ENCODE measurements at places on chromosomes 1 and 21.
A peak's percentile ranks its signal among the peaks of the same experiment; 100 is the strongest.

GRCh38 chr21:39353295-39353694, 4.4 kb upstream of the HMGN1 start:
- DNase-seq = no peak

- DNase-seq = no peak
These were observed 128.5 kb downstream of the PROX1 start for GRCh38 chr1:214116258-214116657.

DNA sequence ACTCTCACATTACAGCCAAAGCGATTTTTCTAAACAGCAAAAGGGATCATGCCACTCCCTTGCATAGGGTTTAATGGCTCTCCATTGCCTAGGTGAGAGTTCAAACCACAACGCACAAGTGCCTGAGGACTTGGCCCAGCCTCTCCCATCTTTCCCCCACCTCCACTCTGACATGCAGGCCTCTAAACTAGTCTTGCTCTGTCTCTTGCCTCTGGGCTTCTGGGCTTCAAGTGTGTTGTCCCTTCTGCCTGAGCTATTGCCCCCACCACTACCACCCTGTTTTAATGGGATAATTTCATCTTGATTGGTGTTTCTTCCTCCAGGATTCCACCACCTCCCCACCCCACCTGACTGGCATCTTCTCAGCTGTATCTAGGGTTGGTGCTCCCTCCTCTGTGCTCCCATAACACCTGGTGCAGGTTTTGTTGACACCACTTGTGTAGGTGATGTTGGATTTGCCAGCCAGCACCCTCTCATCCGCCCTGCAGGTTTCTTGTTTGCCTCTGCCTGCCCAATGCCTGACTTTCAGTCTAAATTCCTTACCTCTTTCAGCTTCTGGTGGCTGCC, 2.7 kb upstream of the ZBTB21 start:
- DNase-seq = no peak

GRCh38 chr1:42133809-42134526, 19.2 kb upstream of the GUCA2B start:
- no peak for DNase-seq

GRCh38 chr1:236147521-236148469, 5.5 kb downstream of the GPR137B start:
- no peak for DNase-seq

DNA sequence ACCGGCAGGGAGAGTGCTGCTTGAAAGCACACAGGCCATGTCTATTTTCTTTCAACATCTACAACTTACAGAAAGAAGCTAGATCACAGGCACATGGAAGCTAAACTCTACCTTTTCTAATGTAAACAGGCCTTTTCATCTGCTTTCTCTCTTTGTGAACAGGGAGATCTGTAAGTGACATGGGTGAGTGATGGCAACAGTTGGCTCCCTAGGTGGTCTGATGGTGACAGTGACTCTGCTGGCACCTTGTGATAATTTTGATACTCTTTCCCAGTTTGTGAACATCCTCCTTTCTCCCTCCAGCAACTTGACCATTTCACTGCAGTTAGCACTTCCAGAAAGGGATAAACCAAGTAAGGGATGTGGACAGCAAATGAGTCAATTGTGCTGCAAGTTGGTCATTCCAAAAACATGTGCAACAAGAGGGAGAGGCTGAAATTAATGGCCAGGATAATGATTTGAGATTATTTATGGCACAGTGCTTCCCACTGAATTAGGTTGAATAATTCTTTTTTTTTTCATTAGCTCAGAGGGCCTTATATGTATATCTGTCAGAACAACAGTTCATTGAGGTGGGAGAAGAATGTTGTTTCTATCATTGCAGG, 89.5 kb downstream of the XCL2 start:
- no peak for DNase-seq

- DNase-seq = no peak
These were observed 11.1 kb downstream of the STX6 start for GRCh38 chr1:181011301-181012202.

DNA sequence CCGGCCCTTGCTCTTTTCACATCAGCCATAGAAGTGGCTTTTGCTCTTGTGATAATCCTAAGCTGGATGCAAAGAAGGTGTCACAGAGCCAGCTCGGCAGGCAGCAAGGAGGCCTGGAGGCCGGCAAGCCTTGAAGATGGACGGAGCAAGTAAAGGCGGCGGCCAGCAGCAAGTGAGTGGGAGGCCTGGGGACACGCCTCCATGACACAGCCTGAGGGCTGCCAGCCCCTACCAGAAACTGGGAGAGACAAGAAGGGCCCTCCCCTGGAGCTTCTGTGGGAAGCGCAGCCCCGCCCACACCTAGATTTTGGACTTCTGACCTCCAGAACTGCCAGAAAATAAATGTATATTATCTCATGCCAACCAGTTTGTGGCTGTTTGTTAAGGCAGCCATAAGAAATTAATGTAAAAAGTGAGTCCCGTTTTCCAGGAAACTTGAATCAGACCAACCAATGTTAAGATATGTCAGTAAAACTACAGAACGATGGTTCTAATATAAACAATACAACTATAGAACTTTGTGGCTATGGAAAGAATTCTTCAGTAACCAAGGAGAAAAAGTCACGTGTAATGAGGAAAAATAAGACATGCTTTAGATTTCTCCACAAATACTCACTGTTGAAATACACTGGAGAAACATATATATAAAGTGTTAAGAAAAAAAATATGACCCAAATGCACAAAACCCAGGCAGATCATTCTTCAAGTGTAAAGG, 49.9 kb downstream of the BACE2 start:
- DNase-seq = no peak

- DNase-seq = no peak
These were observed 24.6 kb upstream of the RUNX3 start for GRCh38 chr1:24954631-24955030.

GRCh38 chr1:17575797-17576518, 36.5 kb downstream of the ARHGEF10L start:
- no peak for DNase-seq

DNA sequence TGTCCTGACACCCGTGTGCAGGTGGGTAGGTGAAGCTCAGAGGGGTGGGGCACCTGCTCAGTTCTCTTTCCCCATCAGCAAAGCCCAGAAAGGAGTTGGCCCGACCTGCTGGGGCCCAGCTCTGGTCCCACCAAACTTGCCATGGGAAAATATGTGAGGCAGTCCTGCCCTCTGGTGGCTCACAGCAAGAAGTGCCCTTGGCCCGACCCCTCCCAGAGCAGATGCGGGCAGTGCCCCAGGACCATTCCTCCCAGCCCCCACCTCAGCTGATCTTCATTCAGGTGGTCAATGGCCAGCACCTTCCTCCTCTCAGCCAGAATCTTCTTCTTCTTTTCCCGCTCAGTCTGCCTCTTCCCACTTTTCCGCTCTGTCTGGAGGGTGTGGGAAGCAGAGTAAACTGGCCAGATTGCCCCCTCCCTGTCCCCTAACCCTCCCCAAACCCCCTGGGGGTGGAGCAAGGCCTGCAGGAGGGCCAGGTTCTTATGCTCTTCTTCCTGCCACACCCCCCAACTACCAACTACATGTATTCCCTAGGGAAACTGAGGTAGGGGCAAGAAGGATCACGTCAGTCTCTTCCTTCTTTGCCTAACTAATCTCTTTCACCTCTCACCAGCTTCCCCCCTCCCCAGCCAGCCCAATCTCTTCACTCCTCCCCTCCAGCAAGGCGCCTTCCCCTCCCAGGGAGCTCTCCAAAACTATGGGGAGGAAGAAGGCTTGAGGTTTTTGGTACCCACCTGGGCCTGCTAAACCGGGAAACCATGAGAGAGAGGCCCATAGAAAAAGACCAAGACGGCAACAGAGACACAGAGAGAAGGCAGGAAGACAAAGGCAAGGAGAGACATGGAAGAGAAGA, 15.6 kb downstream of the TNNT2 start:
- DNase-seq = no peak

GRCh38 chr1:236282425-236282716, 613 bp upstream of the ERO1B start:
- DNase-seq = peak; percentile 42

GRCh38 chr1:231761747-231762541, 135.4 kb downstream of the DISC1 start:
- no peak for DNase-seq

- DNase-seq = no peak
These were observed 14.5 kb upstream of the ATP1A4 start for GRCh38 chr1:160136926-160137200.

- no peak for DNase-seq
These were observed 4.8 kb upstream of the HES5 start for GRCh38 chr1:2534687-2535441.

GRCh38 chr1:159827102-159827490, 423 bp downstream of the SLAMF8 start:
- no peak for DNase-seq

DNA sequence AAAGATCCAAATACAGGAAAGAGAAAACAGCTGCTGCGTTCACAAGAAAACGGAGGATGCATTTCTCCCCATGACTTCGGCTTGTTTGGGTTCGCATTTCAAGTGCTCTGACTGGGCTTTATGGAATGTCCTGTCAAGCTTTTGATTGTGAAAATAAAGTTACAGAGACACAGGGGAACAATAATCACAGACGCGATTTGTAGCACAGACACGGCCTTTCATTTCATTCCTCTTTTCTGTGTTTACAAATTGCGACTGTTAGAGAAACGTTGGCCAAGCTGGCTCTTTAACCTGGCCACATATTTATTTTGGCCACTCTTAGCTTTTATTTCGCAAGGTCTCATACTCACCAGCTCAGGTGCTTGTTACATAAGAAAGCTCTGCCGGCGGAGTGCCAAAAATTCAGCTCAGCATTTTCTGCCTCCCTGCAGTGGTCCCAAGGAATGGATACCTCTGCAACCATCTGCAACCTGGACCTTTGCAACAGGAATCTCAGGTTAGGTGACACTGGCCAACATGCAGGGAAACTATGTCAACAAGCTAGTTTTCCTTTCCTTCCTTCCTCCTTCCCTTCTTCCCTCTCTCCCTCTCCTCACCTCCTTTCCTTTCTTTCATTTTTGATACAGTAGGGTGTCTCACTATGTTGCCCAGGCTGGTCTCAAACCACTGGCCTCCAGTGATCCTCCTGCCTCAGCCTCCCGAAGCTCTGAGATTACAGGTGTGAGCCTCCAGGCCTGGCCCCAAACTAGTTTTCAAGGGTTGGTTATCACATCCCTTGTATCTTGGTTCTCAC, 58.2 kb upstream of the SLC45A1 start:
- DNase-seq = no peak

GRCh38 chr1:15949453-15950245, 26.3 kb downstream of the ZBTB17 start:
- DNase-seq = peak; percentile 84

- DNase-seq = no peak
These were observed 28.5 kb downstream of the LRRC8B start for GRCh38 chr1:89553157-89553556.

DNA sequence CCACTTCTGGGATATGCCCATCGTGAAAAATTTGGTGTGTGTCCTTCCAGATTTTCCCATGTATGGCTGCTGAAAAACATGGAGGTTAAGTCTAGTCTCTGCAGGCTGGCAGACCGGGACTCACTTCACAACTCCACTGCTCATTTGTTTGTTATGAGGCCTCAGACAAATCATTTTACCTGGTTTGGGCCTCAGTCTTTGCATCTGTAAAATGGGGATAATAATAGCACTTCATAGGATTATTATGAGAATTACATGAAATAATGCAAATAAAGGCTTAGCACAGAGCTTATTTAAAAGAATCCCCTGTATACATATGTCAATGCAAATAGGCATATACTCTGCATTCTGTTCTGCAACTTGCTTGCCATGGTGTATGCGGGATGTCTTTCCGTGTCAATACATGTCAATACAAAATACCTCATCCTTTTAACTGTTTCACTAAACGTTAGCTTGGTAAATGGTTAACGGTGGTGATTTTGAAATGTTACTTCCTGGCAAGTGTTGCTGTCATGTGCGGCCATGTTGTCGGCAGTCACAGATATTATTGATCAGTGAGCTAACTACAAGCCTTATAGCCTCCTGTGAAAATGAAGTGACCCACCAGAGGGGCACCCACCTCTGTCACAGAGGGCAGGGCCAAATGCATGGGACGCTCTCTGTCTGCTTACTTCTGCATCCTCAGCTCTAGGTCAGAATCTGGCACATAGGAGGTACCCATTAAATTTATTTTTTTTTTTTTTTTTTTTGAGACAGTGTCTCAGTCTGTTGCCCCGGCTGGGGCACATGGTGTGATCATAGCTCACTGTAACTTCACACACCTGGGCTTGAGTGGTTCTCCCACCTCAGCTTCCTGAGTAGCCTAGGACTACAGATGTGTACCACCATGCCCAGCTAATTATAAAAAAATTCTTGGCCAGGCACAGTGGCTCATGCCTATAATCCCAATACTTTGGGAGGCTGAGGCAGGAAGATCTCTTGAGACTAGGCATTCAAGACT, 4.3 kb downstream of the LCK start:
- DNase-seq = peak; percentile 38

DNA sequence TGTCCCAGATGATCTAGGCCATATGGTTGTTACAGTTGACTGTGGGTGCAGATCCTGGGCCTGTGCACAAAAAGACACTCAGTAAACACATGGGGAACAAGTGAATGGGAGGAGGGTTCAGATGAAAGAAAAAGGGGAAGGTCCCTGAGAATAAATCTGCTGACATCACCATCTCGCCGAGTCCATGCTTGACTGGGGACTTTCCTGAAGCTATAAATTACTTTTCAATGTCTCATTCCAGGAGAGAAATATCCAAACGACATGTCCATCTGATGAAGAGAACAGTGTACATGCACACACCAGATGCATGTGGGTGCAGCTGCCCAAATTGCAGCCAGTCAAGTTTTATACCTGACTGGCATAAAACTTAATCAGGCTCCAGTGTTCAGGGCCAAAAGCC, 109.0 kb downstream of the HIVEP3 start:
- DNase-seq = no peak

- DNase-seq = no peak
These were observed 83.5 kb downstream of the MAN1C1 start for GRCh38 chr1:25700144-25700523.

DNA sequence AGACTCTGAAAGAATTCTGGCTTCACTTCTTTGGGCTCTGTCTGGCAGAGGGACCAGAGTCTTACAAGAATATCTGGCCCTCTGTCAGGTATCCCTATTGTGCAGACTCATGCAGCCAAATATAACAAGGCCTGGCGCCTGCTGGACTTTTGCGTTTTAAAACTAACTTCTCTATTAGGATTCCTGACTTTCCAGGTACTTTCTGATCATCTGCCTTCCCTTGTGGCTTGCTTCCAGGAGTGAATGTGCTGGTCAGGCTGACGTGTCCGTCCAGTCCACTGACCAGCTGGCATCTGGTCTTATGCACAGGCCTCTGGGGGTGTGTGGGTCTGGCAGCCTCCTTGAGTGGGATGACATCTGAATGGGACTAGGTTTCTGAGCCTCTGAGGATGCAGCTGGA, 8.6 kb upstream of the RAB29 start:
- DNase-seq = no peak

GRCh38 chr21:29642551-29643245, 297.1 kb downstream of the GRIK1 start:
- no peak for DNase-seq

DNA sequence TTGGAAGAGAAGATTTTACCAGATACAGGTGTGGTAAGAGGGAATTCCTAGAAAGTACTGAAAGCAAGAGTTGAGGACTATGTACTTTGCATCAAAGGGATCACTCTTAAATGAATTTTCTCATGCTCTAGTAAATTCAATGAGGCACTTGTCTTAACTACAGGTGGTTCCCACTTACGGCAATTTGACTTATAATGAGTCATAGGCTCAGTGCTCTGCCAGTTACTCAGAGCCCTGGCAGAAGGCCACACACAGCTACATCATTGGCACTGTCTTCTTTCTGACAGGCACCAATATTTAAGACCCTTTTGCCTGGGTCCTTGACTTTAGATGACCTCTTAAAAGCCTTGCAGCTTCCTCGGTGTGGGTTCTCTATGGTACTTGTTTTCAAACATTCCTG, 15.9 kb upstream of the ADAMTS5 start:
- no peak for DNase-seq

All from CD4-positive, alpha-beta T cell treated with Interleukin-6 at 100 ng/mL for 8 hours (primary cell).